ENCODE measurements at places on chromosomes 4 and X.
A peak's percentile ranks its signal among the peaks of the same experiment; 100 is the strongest.

- no peak for DNase-seq
Observed at GRCh38 chr4:38692421-38692820, 28.4 kb downstream of the KLF3 start.

GRCh38 chrX:13471269-13471668 lies 98.1 kb upstream of the EGFL6 start:
- DNase-seq = no peak

- DNase-seq = no peak
Observed at GRCh38 chrX:114038358-114038757, 545.5 kb upstream of the HTR2C start.

DNA sequence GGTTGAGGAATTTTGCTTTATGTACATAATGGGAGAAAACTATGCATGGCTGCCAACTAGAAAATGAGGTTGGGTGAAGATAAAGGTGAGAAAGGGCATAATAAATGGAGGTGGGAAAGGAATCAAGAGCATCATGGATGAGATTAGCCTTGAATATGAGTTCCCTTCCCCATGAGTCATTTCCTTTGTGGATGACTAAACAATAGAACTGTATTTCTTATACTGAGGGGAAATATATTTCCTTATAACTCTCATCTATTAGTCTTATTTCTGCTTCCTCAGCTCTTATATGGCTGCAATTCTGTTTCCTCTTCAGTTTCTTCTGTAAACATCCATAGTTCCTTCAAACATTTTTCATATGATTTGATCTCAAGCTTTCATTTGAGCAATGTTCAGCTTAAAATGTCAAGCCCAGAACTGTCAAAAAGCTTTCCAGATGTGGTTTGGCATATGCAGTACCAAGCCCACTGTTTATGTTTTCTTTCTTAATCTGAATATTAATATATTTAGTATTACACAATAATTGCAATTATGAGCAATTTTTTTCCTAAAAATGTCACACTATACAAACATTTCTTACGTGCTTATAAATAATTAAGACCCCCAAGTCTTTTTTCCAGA lies 100.7 kb upstream of the GRPR start:
- no peak for DNase-seq

DNA sequence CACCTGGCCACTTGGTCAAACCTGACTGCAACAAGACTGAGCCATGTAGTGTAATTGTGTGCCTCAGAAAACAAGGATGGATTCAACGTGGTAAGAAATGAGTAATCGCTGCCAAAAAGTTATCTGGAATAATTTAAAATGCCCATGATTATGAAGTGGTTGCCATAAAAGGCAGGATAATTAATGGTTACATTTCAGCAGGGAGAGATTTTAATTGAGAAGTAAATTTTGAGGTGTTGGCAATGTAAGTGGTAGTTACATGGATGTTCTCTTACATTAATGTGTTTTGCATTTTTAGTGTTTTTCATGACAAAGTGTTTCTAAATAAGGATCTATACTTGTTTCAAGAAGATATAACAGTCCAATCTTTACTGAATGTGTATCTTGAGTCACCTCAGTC lies 15.7 kb downstream of the HAUS3 start:
- DNase-seq = no peak

DNA sequence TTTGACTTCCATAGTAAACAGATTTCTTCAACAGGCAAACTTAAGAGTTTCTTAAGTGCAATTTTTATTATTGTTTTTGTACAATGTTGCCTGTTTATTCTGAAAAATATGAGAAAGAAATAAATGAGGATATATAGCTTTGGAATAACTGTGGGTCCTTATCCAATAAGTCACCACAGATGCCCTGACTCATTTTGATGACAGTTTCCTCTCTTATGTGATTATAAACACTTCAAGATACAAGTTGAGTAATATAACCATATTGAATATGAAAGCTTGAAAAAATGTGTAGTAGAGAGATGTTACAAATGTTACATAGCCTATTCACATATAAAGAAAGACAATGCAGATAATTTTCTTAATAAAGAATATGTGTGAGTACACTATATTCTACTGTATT lies 931.6 kb downstream of the RAPGEF2 start:
- DNase-seq = no peak

DNA sequence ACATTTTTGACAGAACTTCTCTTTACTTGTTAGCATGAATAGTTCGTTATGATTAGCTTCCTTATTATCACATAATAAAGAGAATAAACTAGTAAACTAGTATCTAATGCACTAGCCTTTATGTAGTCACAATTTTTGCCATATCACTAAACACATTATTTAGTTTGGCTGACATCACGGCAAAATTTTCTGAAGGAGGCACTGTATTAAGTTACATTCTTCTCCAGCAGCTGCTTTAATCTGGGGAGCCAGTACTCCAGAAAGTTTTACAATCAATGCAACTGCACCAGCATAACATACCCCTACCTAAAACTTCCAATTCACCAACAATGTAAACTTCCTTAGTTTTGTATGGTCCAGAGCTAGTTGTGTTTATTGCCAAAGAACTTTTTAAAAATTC lies 87.8 kb downstream of the FIP1L1 start:
- DNase-seq = no peak

- DNase-seq = no peak
Observed at GRCh38 chr4:107757283-107757682, 37.2 kb upstream of the PAPSS1 start.

DNA sequence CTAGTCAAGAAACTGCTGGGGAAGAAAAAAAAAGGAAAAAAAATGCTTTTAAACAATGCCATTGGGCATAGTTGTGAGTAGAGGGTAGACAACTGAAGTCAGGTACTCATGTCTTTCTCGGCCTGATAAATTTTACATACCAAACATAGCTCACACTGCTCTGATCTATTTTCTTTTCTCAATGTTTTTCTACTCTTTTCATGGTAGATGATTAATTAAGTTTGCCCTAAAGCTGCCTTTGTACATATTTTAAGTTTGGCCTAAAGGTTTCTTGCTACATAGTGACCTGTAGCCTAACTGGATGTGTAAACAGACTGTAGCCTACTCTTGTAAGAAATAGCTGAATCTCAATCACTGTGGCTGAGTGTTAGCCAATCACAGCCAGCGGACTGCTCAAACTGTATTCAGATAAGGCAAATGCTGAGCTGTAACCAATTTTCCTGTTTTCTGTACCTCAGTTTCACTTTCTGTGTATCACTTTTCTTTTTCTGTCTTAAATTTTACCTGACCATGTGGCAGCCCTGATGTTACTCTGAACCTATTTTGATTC lies 121.0 kb downstream of the PCDH10 start:
- DNase-seq = no peak

DNA sequence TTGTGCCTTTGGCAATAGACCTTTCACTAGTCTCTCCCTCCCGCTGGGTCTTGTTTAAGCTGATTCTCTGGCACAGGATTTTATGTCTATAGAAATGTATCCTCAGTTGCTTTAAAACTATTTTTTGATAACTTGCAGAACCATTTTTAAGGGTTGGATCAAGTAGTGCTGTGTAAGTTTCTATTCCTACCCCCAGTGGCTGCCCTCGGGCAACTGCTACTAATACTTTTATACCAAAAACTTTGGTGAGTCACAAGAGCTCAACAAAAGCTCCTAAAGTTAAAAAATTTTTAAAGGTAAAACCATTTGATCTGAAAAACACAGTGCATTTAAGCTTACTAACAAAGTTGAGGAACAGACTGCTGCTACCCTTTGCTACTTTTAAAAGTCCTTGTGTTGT lies 1460.6 kb upstream of the PCDH7 start:
- no peak for DNase-seq

DNA sequence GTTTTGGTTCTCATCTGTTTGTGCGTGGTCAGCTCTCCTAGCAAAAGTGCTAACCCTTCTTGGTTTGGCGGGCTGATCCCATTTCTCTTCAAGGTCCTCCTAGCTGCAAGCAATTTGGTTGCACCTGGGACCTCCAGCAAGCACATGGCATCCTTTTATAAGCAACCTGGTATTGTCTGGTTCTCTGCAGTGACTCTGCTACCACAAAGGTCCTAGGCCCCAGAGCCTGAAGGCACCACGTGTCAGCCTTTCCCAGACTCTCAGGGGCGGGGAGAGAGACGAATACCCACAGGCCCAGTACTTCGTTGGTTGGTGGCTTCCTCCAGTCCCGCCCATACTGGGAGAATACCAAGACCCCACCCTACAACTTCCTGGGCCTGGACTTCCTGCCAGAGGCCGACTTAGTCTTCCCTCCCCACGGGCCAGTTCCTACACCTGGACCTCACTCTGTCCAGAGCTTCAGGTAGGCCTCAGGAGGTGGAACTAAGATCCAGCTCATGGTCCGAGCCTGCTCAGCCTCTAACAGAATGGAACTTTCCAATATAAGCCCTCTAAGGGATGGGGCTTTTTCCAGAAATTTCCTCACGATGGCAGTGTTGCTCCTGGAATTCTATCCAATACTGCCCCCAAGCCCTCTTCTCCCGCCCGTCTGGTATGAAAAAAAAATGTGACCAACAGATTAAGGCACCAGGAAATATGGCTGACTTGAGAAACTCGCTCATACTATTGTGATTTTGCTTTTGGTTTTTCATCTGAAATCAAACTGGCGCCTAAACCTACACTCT lies 192.5 kb upstream of the STK26 start:
- peak; percentile 81 for DNase-seq

DNA sequence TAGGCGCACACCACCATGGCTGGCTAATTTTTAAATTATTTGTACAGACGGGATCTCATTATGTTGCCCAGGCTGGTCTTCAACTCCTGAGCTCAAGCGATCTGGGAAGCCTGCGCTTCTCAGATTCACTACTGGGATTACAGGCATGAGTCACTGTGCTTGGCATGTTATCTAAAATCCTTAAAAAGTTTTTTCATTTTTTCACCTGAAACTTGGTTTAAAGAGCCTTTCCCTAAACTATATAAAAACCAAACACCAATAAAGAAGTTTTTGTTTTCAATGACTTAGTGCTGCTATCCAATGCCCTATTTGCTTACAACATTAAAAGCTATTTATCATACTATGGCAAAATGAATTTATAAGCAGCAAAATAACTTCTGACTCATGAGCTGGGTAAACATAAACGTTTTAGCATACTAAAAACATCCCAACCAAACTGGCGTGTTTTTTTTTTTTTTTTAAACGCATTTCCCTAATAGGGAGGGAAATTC lies 127.8 kb downstream of the UBE2K start:
- no peak for DNase-seq

DNA sequence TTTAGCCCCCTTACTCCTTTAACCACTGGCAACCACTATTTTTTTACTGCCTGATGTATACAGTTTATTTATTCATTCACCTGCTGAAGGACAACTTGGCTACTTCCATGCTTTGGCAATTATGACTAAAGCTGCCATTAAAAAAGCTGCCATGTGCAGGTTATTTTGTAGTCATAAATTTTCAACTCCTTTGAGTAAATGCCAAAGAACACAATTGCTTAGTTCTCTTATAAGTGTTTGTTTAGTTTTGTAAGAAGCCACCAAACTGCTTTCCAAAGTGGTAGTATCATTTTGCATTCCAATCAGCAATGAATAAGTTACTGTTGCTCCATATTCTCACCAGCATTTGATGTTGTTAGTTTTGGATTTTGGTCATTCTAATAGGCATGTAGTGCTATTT lies 1831.8 kb downstream of the PCDH7 start:
- no peak for DNase-seq

- no peak for DNase-seq
Observed at GRCh38 chr4:95764961-95765360, 74.9 kb upstream of the PDHA2 start.

- DNase-seq = no peak
Observed at GRCh38 chr4:128512767-128513322, 225.2 kb upstream of the PGRMC2 start.

- no peak for DNase-seq
Observed at GRCh38 chr4:25085671-25086070, 54.9 kb upstream of the LGI2 start.

- no peak for DNase-seq
Observed at GRCh38 chrX:17164941-17165340, 210.1 kb upstream of the NHS start.

DNA sequence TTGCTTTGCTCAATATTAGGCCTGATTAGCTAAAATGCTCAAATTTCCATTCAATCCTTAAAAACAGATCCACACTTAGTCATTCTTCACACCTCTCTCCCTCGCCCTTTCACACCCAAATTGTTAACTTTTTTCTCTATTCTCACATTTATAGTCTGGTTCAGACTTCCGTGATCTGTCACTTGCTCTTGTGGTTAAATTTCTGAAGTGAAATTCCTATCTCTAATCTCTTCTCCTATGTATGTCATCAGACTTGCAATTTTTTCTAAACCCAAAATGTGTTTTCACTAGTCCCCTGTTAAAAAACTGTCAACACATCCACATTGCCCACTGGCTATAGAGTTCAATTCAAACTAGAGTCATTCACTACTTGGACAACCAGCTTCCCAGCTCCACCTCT lies 63.2 kb downstream of the SNCA start:
- no peak for DNase-seq

- DNase-seq = no peak
Observed at GRCh38 chrX:41257801-41258200, 76.2 kb upstream of the DDX3X start.

DNA sequence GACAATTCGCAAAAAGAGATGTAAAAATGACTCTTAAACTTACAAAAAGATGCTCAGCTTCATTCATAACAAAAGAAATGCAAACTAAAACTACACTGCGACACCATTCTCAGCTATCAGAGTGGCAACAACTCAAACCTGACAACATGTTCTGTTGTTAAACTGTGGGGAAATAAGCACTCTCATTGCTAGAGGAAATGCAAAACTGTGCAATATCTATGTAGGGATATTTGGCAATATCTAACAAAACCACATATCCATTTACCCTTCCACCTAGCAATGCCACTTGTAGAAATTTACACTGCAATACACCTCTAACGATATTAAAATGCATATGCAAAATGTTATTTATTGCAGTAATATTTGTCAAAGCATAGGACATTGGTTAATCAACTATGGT lies 78.3 kb upstream of the EGFL6 start:
- no peak for DNase-seq

DNA sequence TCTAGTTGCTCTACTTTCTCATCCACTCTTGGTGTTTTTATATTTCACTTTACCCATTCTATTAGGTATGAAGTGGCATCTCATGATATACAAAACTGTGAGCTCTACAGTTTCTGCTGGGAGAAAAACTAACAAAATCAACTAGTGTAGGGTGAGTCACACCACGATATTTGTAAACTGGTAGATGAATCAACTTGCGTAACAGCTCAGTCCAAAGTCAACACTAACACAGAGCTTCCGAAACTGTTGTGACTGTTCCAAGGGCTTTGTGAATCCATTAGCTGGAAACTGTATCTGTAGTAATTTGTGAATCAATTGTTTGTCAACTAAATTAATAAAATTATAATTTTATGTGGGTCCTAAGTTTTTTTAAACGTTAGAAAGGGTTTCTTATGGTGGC lies 119.8 kb upstream of the TSPAN5 start:
- DNase-seq = peak; percentile 20

GRCh38 chrX:155218777-155219176 lies 2.5 kb downstream of the VBP1 start:
- no peak for DNase-seq
